ENCODE measurements at places on chromosomes 12 and 14.
A peak's percentile ranks its signal among the peaks of the same experiment; 100 is the strongest.

DNA sequence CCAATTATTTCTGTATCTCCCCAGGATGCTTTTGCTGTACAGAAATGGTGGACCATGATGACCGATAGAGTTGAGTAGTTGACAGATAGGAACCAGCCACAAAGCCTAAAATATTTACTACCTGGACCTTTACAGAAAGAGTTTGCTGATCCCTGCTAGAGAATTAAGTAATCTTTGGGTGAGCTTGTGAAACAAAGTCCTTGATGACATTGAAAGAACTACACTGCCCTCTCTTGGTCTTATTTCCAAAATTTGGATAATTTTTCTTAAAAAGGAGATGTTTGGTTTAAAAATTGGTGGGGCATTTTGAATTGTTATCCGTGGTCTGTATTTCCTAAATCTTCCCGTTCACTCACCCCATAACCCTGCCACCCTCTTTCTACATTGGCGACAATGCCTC lies 13.7 kb upstream of the TCTN1 start:
- no peak for DNase-seq

GRCh38 chr12:101925935-101926334 lies 48.6 kb downstream of the DRAM1 start:
- no peak for DNase-seq

DNA sequence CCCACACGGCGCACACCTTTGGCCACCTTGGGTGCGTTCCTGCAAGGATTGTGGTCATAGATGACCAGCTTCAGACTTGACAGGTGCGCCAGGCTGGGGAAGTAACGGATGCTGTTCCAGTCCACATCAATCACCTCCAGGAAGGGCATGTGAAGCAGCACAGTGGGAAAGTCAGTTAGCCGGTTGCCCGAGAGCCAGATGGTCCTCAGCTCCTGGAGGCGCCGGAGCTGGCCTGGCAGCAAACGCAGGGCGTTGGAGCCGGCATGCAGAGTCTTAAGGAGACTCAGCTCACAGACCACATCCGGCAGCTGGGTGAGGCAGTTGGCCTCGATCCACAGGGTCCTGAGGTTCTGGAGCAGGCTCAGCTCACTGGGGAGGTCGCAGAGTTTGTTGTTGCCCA lies 581 bp downstream of the LRRC10 start:
- no peak for DNase-seq

DNA sequence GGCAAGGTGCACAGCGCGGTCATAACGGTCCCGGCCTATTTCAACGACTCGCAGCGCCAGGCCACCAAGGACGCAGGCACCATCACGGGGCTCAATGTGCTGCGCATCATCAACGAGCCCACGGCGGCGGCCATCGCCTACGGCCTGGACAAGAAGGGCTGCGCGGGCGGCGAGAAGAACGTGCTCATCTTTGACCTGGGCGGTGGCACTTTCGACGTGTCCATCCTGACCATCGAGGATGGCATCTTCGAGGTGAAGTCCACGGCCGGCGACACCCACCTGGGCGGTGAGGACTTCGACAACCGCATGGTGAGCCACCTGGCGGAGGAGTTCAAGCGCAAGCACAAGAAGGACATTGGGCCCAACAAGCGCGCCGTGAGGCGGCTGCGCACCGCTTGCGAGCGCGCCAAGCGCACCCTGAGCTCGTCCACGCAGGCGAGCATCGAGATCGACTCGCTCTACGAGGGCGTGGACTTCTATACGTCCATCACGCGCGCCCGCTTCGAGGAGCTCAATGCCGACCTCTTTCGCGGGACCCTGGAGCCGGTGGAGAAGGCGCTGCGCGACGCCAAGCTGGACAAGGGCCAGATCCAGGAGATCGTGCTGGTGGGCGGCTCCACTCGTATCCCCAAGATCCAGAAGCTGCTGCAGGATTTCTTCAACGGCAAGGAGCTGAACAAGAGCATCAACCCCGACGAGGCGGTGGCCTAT lies 875 bp downstream of the HSPA2 start:
- no peak for DNase-seq

DNA sequence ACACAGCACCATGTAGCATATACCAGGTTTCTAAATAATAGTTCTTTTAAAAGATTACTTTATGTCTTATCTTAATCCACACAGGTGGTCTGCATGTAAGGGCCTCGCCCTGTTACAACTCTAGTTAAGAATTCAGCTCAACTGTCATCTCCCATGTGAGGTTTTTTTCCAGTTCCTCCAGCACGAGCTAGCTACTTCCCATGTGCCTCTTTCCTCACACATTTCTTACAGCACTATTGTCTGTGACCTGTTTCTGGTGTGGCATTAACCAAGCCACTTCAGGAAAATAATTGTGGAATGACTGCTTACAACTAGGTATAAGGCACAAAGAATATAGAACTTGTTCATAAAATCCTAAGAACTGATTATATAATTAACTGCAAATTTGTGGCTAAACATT lies 65.5 kb downstream of the SH2B3 start:
- DNase-seq, result no peak

DNA sequence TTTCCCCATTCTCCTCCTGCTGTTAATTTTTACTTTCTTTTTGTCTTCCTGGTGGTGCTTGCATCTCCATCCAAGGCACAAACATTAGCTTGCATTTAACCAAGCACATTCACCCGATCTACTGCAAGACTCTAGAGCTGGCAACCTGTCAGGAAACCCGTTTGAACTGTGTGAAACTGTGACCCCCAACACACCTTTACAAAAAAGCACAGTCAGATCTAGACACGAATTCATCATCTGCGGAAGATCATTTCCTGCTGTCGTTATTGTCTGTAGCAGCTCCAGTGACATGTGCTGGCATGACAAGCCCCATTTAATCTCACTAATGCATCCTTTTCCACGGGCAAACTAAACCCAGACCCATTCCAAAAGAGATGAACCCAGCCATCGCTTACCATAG lies 340.5 kb downstream of the VRK1 start:
- no peak for DNase-seq

- DNase-seq, result no peak
Observed at GRCh38 chr12:85509857-85510256, 229.8 kb downstream of the ALX1 start.

DNA sequence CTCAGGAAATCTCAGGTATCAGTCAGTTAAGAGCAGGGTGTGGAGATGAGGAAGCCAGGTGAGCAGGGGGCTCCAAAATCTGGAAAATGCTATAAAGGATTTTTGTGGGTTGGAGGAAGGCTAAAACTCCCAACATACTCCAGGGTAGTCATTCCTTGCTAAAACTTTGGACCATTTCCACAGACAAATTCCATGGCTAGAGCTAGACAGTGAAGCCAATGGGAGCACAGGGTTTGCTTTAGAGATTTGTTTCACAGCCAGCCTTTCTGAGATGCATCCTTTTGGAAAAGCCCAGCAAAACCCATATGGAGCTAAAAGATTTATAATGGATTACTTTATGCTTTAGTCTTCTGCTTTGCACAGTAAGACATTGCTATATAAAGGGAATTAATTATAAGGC lies 146.5 kb downstream of the SAMD4A start:
- DNase-seq, result no peak

GRCh38 chr12:6529291-6529737 lies 5.0 kb upstream of the GAPDH start:
- DNase-seq, result no peak

GRCh38 chr12:68240975-68241374 lies 12.4 kb downstream of the IL22 start:
- DNase-seq, result no peak

GRCh38 chr12:12724421-12725085 lies 7.4 kb downstream of the CDKN1B start:
- no peak for DNase-seq

- DNase-seq, result no peak
Observed at GRCh38 chr14:65483647-65484046, 71.1 kb downstream of the FUT8 start.

DNA sequence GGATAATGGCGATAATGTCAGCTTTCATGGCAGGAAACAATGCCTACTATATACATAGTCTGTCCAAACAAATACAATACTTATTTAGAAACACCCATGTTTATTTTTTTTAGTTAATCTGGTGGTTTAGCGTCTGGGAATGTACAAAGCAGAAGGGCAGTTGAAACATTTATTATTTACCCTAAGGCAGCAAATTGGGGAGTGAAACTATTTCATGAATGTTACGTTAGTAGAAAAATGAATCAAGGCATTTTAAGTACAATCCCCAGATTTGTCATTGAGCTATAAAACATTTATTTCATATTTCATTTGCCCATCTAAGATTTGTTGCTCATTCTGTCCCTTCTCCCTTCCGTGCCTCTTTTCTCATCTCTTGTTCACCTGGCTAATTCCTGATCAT lies 87.1 kb upstream of the ATF1 start:
- DNase-seq, result no peak

GRCh38 chr12:128393346-128393745 lies 126.4 kb downstream of the TMEM132C start:
- no peak for DNase-seq

DNA sequence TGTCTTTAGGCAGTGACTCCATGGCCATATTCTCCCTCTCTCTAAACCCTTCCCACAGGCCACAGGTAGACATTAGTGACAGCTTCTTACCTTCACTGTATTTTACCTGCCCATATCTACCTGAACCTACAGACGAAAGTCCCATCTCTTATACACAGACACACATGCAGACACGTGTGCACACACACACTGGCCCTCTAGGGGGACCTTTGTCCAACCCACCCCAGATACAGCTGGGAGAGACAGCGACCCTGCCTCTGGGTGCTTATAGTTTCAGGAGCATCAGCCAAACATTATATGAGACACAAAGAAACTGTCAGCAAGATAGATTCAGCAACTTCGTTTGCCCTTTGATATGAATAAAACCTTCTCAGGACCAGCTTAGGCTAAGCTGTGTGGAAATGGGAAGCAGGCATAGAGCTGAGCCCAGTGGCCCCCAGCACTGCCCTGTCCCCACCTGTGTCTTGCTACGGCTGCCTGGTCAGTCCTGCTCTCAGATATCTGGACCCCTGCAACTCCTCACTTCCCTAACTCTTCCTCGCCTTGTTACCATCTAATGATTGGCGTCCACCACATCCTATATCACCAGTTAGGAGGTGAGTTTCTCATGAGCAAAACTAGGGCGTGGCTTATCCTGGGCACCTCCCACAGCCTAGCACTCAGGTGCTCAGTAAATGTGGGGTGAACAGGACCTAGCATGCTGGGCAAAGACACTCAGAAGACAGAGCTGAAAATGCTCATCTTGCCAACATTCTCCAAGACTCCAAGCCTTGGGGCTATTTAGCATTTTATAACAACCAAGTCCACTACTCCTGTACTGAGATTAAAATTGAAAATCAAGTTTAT lies 12.0 kb upstream of the CD9 start:
- DNase-seq, result no peak

GRCh38 chr12:52645120-52645761 lies 6.8 kb downstream of the KRT2 start:
- no peak for DNase-seq

GRCh38 chr12:130663514-130663913 lies 52.6 kb downstream of the RIMBP2 start:
- no peak for DNase-seq

DNA sequence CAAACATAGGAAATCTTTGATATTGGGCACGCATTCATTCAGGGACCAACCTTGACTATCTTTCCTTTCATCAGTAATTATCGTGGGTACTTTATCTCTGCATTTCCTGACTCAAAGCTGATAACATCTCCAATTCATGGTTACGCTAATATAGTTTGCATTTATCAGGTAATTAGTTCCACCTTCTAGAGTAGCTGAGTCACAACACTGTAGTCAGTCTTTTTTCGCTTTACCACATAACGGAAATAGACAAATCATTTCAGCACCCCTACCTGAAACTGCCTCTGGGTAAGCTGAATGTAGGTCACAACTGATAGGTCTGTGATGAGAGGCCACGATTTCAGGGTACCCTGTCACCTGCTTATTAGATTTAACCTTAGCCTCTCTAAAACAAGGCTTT lies 36.7 kb upstream of the IL22 start:
- no peak for DNase-seq

- DNase-seq, result no peak
Observed at GRCh38 chr14:76808011-76808410, 4.7 kb downstream of the ANGEL1 start.

GRCh38 chr14:68577802-68578541 lies 214.9 kb downstream of the ZFP36L1 start:
- DNase-seq, result peak; percentile 95

GRCh38 chr14:77554207-77554606 lies 55.6 kb upstream of the ISM2 start:
- DNase-seq, result no peak

GRCh38 chr14:60102389-60102788 lies 10.7 kb downstream of the PCNX4 start:
- no peak for DNase-seq

DNA sequence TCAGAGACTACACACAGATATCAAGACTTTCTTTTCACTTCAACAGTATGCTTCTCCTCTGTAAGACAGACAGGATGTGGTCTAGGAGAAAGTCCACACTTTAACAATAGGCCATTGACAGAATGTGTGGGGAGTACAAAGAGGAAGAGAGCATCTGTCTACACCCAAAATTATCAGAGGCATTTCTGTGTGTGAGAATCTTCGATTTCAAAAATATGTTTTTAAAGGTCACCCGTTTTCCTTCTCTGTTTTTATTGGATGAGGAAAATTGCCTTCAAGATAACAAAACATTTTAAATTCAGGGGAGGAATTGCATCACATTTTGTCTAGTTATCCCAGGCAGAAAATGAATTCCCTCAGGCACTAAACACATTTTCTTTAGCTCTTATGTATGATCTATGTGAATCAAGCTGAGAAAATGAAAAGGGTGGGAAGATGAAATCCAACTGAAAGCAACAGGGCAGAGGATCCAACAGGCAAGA lies 16.4 kb downstream of the NAV3 start:
- DNase-seq, result no peak

- DNase-seq, result no peak
Observed at GRCh38 chr14:51912112-51912786, 51.8 kb downstream of the GNG2 start.

GRCh38 chr14:91125271-91125660 lies 11.4 kb downstream of the DGLUCY start:
- no peak for DNase-seq
